ENCODE measurements at places on chromosomes 12 and 14.

GRCh38 chr14:51818748-51819380 is 41.5 kb upstream of the GNG2 start:
- no peak for DNase-seq

- DNase-seq: peak; percentile 36
These were observed 11.1 kb upstream of the NINJ2 start for GRCh38 chr12:674272-674781.

DNA sequence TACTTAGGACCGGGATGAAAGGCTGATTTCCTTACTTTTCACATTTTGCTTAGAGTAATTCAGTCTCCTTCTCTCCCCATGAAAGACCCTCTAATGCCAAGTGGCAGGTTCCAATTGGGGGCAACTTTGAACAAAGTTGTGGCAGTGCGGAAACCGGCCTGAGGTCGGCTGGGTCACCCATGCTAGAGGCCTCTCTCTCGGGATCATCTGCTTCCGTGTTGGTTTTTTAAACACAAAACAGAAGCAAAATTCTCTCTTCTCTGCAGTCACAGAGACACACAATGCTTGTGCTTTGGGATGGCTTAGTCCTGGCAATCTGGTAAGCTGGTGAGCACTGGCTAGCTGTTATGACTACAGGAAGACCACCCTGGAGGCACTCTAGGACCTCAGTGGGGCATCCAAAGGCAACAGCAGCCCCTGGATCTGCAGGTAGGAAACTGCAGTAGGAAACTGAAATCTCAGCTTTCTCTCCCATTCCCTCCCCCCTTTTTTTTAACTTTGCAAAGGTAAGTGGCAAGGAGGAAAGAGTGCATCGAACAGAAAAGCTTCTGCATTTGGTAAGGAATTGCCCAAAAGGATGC is 102.1 kb downstream of the BCL11B start:
- no peak for DNase-seq

- DNase-seq: no peak
These were observed 8.4 kb downstream of the GSC start for GRCh38 chr14:94761348-94761996.

- DNase-seq: no peak
These were observed 75.9 kb upstream of the FBRSL1 start for GRCh38 chr12:132413931-132414588.

DNA sequence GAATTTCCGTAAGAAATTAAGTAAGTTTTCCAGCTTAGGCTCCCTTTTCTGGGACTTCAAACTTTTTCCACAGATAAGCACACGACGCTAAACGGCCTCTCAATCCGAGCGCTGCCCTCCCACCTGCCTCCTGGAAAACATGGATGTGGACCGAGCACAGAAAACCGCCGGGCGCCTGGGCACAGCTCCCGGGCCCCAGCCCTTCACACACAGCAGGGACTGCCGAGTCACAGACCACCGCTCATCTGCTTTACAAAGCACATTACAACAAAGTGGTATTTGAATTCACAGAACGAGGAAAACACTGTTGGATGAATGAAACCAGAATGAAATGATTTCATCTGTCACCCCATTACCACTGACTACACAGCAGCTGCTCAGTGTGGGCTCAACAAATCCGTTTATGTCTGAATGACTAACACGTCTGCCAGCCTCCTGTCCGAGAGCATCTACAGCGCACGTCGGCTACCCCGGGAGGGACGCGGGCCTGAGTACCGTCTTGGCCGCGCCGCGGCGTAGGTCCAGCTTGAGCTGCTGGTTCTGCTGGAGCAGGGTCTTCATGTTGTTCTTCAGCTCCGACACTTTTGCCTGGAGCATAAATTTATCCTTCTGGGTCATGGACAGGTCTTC is 13.1 kb upstream of the ANKLE2 start:
- DNase-seq: no peak

GRCh38 chr12:3578557-3578956 is 87.6 kb downstream of the PRMT8 start:
- DNase-seq: no peak

GRCh38 chr12:19886065-19886464 is 446.8 kb downstream of the AEBP2 start:
- no peak for DNase-seq

- no peak for DNase-seq
These were observed 82.1 kb downstream of the AVPR1A start for GRCh38 chr12:63068857-63069442.

DNA sequence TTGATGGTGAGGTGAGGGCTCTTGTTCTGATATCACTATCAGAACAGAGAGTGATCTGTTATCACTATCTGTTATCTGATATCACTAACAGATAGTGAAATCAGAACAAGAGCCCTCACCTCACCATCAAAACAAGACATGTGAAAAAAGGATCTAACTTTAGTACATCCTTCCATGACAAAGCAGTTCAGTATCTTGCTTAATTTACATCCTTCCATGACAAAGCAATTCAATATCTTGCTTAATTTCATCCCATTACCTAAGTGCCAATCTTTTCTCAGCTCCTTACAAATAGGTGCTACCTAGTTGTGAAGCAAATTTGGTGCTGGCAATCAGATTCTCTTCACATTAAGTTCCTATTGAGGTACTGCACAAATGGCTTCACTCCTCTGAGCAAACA is 1865.6 kb upstream of the FLRT2 start:
- DNase-seq: no peak

GRCh38 chr12:130214686-130215395 is 52.6 kb downstream of the FZD10 start:
- no peak for DNase-seq

DNA sequence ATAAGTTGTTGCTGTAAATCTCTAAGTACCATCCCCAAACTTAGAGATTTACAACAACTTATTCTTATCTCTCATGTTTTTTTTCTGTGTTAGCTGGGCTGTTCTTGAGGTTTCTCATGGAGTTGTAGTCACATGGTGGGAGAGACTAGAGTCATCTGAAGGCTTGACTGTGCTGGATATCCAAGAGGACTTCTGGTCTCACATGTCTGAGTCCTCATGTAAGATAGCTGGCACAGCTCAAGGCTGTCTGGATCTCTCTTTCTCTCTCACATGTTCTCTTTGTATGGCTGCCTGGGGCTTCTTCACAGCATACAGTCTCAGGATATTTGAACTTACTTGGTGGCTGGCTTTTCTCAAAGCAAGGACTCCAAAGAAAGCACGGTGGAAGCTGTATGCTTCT is 63.8 kb downstream of the DACT1 start:
- no peak for DNase-seq

DNA sequence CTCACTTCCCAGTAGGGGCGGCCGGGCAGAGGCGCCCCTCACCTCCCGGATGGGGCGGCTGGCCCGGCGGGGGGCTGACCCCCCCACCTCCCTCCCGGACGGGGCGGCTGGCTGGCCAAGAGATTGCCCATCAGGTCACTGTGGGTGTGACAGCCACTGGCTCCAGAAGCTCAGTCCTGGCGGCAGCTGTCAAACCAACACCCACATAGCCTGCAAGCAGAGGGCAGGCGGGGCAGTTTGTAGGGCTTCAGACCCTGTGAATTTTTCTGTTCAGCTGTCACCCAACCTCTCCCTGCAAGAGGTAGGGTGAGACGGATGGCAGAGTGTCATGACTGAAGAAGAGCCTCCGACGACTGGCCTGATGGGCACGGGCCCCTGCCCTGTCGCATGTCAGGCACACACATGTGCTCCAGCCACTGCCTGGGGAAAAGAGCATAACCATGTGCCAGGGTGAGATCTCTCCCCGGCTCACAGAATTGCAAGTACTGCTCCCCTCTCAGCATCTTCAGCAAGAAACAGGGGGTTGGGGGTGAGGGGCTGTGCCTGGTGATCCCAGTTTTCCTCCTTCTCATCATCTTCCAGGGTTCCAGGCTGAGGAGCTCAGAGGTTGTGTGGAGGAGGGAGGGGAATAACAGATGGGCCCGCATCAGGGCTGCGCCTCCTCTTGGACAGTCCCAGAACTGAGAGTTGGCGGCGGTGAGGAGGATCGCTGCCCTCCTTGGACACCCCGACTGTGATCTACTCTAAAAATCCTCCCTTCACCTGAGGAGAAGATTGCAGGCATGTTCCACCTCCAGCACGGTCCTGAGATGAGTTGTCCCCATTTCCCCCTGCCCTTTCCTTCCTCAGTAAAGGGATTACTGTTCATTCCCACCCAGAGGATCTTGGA is 11.2 kb upstream of the PRPH start:
- DNase-seq: no peak

GRCh38 chr14:97634751-97635150 is 837.6 kb downstream of the VRK1 start:
- DNase-seq: no peak

GRCh38 chr12:63308671-63309070 is 157.7 kb upstream of the AVPR1A start:
- DNase-seq: no peak

DNA sequence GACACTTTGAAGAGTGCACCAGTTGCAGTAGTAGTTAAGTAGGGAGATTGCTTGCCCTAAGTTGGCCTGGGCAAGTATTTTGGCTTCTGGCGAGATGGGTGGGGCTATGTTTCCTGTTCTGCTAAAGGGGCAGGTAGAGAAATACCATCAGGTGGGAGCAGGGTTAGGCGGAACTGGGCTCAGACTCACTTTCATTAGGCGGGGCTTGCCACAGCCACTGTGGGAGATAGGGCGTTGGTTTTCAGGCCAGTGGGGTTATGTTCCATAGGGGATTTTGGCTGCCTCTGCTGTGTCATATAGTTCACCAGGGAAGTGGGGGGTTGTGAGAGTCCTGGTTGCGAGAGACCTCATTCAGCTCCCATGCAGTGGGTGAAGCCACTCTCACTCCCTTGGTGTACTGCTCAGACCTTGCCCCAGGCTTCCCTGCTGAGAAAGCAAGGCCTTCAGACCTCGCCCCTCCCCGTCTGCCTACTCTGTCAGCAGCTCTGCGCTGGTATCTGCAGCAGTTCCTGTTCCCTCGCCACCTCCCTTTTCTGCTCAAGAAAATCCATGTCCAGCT is 43.3 kb downstream of the AEBP2 start:
- DNase-seq: peak; percentile 13

DNA sequence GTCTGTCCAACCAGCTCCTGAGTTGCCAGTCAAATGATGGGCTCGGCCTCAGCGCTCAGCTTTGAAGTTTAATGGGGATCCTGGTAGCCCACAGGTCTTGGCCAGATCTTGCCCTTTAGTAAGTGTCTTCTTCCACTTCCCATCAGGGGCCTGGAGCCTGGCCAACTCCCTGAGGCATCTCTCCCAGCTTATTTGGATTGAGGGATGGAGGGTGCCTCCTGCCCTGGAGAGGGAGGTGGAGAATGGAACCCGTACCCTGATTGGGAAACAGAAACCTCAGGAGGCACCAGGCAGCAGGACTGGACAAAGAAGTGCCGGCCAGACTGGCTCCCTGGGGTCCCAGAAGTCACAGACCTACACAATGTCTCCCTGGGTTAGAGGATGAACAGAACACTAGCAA is 40.5 kb upstream of the LTBP2 start:
- no peak for DNase-seq

GRCh38 chr12:132593938-132594358 is 16.4 kb downstream of the LRCOL1 start:
- no peak for DNase-seq

DNA sequence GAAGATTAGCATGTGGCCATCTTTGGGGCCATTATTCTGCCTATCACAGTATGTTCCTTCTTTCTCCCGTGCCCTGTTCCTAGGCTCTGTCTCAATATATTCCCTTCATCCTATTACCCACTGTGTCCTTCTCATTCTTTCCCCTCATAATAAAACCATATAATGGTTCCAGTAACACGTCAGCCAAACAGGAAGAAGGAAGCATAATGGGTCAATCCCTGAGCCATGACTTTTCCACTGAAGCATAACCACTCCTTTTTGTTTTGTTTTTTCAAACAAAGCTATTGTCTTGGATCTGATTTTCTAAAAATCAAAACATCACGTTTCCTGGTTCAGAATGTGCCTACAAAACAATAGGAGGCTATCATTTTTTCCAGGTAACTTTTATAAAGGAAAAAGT is 21.3 kb upstream of the RHOJ start:
- no peak for DNase-seq

DNA sequence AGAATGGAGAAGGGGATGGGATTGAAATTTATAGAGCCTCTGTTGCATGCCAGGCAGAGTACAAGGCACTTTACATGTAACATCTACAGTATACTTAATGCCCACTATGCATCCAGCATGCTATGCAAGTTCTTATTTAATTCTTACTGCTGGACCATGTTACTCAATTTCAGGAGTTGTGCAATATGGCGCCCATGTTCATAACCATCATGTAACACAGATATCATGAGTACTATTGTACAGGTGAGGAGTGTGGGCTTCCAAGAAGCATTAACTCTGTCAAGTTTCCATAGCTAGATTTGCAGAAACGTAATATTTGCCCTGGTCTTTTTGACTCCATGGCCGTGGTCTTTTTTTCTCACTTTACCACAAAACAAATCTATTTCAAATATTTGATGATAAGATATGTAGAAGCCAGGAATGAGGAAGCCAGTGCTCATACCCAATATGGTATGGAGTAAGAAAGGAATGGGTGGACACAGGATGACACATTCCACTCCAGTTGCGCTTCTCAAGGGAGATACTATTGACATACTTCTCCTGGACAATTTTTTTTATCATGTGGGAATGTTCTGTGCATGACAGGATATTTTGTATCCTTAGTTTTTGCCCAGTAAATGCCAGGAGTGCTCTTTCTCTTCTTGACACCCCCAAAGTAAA is 191.8 kb downstream of the C12orf75 start:
- DNase-seq: no peak

- DNase-seq: no peak
These were observed 32.1 kb downstream of the CMKLR1 start for GRCh38 chr12:108307006-108307405.

Data from activated CD8-positive, alpha-beta memory T cell treated with anti-CD3 and anti-CD28 coated beads for 4 hours (primary cell).